ENCODE measurements at places on chromosomes 2 and 18.

GRCh38 chr18:76490670-76491472 lies 4.2 kb downstream of the ZNF516 start:
- DNase-seq: no peak

DNA sequence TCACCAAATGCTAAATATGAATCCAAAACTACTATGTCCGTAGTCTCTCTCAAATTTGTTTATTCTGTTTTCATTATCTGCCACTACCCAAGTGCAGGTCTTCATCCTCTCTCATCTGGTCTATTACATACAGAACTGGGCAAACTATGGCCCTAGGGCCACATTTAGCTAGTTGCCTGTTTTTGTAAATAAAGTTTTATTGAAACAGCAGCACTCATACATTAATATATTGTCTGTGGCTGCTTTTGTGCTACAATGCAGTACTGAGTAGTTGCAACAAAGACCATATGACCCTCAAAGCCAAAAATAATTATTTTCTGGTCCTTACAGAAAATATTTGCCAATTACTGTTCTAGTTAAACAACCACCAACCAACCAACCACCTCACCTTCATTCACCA lies 172.2 kb upstream of the NCKAP5 start:
- DNase-seq: no peak

- DNase-seq: no peak
These were observed 319.8 kb upstream of the HNRNPA3 start for GRCh38 chr2:176892676-176893226.

GRCh38 chr18:8097927-8098326 lies 511.3 kb upstream of the RAB12 start:
- DNase-seq: no peak

DNA sequence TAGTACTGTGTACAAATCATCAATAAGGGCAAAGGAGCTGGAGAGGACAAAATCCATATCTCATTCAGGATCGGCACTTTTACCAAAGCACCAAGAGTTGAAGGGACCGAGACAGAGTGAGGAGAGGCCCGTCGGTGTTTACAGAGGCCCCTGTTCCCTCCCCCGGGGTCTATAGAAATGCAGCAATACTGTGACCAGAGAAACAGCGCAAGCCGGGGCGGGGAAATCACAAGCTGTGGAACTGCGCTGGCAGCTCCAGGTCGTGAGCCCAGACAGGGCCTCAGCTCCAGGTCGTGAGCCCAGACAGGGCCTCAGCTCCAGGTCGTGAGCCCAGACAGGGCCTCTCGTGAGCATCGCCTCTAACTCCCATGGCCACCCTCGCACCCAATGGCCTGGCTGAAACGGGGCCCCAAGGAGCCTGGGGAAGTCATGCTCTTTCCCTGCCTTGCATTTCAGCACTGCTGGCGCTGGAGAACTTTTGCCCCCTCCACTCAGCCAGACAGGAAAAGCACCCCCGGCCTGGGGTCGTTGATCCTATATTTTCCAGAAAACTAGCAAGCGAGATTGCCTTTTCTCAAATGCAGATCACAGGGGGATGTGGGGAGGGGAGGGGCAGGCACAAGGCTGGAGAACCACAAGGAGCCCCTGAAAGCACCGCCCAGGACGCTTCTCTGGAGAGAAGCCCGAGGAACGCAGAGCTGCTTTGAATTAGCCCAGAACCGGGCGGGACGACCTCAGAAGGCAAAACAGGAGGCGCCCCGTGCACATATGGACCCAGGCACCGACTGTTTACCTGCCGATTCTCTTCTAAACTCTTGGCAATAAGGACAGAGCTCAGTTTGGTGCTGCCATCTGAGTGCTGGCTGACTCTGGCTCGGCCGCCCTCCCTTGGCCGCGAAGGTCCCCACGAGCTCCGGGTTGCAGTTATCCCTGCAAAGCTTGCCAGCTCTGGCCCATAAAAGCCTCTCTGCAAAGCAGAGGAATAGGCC lies 223.7 kb downstream of the ACKR3 start:
- no peak for DNase-seq

DNA sequence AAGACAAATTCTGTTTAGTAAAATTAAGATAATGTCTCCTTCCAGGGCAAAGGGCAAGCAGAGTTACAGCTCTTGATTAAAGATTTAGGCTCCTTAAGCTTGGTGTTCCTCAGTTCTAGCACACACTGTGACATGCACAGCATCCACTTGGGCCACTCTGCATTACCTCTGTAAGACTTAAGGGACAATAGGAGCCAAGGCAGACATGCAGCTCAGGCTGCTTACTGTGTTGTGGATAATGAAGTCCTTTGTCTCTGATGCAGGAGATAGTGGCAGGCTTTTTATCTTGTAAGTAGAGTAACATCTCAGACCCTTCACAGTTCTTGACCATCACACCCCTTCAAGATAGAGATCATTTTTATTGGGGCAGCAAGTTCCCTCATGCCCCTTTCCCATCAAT lies 31.2 kb downstream of the RBM45 start:
- no peak for DNase-seq

- no peak for DNase-seq
These were observed 46.4 kb upstream of the SIX3 start for GRCh38 chr2:44895061-44895460.

- no peak for DNase-seq
These were observed 242.8 kb downstream of the GBX2 start for GRCh38 chr2:235925250-235925919.

DNA sequence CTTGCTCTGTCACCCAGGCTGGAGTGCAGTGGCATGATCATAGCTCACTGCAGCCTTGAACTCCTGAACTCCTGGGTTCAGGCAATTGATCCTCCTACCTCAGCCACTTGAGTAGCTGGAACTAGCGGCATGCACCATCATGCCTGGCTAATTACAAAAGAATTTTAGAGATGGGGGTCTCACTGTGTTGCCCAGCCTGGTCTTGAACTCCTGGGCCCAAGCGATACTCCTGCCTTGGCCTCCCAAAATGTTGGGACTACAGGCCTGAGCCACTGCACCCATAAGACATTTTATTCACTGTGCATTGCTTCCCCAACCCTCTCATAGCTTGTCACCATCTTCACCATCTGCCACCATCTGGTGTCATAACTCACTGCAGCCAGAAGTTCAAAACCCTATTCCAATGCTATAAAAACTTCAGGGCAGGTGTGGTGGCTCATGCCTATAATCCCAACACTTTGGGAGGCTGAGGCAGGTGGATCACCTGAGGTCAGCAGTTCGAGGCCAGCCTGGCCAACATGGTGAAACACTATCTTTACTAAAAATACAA lies 78.7 kb downstream of the NCAPH start:
- DNase-seq: no peak

- DNase-seq: no peak
These were observed 177.7 kb downstream of the SRBD1 start for GRCh38 chr2:45433363-45433762.

DNA sequence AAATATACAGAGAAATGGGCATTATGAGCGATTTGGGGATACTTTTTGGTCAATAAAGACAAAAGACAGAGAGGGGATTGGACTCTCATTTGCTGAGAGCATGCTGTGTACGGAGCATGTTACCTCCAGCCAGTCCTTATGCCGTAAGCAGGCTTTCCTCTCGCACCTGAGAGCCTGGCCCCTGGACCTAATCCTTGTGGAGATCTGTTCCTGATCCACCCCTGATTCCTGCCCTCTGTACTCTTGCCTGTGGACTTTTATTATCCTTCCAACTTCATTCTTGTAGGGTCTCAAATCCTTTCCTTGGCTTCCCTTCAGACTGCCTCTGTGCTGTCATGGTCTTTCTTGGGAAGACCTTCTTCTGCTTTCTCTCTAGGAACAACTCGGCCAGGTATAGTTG lies 803.1 kb upstream of the RAB6C start:
- DNase-seq: no peak

DNA sequence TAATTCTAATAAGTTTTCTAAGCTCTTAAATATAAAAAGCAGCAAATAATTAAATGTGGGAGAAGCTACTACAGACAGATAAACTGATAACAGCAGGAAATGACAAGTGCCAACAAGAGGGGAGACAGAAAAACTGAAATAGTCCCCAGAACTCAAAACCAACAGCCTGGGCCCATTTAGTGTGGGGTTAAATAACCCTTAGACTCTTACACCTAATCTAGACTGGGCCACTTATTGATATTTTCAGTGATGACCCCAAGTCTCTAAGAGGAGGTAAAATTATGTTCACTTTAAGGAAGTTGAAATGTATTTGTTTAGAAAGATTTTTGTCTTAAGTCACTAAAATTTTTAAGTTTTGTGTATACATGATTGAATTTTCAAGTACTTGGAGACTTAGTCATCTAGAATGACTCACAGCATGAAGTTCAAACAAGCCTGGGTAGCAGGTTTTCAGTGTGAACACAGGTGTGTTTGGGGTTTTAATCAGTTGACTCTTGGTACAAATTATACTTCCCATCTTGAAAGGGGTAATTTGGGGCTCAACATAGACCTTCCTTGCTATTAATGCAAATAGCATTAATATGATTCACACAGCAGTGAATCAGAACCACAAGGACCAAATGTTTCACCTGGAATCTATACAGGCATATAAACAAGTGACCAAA lies 54.9 kb upstream of the MYO3B start:
- DNase-seq: no peak

GRCh38 chr2:126946318-126947102 lies 47.8 kb downstream of the TEX51 start:
- no peak for DNase-seq

DNA sequence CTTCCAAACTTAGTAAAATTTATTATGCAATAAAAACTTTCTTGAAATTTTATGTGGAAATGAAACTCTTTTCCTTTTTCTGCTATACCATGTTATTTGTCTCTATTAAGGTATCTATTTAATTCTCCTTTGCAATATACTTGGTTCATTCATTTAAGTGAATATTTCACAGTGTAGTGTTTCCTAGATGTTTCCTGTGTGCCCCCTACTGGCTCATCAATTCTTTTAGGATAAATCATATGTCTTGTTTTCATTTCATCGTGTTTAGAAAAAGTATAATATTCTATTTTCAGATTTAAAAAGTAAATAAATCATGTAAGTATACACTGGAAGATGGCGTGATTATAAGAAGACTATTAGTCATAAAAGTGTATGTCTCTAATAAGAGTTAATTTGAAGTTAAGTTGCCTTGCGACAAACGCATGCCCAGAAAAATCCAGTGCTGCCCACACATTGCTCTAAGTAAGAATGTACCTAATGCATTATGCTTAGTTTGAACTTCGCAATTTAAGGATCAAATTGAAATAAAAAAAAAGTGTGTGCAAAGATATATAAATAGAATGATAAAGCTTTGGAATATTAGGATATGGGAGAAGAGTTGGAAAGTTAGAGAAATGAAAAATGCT lies 525.4 kb downstream of the KCNJ3 start:
- DNase-seq: no peak

GRCh38 chr18:11150271-11150615 lies 874 bp upstream of the PIEZO2 start:
- DNase-seq: no peak

DNA sequence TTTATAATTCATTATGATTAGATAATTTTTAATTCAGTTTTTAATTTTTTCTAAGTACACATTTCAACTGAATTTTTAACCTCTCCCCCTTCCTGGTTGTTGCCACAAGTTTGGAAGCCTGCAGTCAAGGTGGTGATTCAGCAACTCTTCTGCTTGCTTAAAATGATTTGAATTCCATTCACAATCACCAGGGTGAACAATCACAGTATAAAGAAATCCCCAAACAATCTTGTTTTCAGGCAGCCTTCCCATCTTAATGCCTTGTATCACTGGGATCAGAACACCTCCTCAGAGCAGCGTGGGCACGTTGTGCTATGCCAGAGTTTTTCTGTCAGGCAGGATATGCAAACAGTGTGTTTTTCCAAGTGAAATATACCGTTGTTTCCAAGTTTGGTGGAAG lies 46.7 kb upstream of the BARD1 start:
- DNase-seq: no peak

GRCh38 chr18:70293166-70293565 lies 4.3 kb downstream of the SOCS6 start:
- no peak for DNase-seq

DNA sequence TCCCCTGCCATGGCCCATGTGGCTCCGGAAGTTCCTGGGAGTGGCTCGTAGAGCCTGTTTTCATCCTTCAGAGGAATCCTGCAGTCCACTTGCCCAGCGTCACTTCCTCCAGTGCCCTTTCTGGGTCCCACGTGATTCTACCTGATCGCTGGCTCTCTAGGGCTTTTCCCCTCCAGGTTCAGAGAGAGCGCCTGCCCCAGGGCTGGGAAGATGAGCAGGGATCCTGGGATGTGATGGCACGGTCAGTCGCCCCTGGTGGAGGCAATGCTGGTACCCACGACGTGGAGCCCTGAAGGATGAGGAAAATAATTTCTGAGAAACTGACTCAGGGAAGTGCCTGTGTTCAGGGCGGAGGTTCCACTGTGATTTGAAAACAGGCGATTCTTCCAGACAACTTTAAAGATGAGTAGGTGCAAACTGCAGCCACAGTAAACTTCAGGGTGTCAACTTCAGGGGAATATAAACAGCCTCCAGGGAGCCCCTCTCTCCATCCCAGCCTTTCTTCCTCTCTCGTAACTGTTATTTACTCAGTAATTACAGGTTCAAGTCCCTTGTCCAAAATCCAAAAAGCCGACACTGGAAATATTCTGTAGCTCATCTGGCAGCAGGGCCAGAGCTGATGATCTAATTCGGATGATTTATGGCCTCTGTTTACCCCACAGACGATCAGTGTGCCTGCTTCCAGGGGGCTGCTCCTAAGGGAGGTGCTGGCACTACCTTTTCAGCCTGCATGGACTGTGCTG lies 105.9 kb downstream of the AGAP1 start:
- no peak for DNase-seq

GRCh38 chr2:71757351-71757750 lies 304.0 kb downstream of the DYSF start:
- DNase-seq: no peak

DNA sequence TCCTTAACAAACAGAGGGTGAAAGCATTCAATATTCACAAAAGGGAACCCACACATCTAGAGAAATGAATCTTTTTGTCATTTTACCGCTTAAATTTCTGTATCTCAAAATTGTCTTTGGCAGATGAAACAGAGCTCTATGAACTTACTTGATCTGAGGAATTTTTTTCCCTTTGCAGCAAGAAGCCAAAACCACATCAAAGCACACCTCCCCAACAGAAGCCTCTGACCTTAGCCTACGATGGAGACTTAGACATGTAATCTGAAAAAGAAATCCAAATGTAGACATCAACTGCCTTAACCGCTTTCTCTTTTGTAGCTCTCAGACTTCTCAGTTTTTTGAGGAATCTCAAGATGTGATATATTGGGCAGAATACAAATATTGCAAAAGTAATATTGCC lies 287.9 kb upstream of the HNMT start:
- DNase-seq: no peak

DNA sequence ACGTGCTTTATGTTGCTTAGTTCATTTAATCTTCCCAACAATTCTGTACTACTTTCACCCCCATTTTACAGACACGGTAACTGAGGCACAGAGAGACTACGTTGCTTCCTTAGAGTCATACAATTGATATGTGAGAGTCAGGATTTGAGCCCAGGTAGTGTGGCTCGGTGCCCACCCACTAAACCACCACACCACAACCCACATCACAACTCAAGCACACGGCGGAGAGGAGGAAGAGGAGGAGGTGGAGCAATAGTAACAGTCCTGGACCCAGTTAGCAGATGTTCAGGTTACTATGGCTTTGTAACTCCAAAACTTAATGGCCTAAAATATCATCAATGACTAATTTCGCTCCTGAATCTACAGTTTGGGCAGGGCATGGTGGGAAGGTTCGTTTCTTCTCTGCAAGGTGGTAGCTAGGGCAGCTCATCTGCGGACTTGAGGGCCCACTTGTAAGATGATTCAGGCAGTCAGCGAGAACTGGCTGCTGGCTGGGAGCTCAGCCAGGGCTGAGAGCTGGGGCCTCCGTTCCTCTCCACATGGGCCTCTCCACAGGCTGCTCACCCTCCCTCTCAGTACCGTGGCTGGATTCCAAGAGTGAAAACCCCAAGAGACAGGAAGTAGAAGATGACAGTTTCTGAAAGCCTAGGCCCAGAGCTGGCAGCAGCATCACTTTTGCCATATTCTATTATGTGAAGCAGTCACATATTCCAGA lies 167.1 kb downstream of the ZFP36L2 start:
- DNase-seq: peak; percentile 45

All from activated effector memory CD4-positive, alpha-beta T cell treated with Interleukin-2 at 50 U/mL for 16 hours (primary cell).